ENCODE measurements at places on chromosomes 1 and 21.

DNA sequence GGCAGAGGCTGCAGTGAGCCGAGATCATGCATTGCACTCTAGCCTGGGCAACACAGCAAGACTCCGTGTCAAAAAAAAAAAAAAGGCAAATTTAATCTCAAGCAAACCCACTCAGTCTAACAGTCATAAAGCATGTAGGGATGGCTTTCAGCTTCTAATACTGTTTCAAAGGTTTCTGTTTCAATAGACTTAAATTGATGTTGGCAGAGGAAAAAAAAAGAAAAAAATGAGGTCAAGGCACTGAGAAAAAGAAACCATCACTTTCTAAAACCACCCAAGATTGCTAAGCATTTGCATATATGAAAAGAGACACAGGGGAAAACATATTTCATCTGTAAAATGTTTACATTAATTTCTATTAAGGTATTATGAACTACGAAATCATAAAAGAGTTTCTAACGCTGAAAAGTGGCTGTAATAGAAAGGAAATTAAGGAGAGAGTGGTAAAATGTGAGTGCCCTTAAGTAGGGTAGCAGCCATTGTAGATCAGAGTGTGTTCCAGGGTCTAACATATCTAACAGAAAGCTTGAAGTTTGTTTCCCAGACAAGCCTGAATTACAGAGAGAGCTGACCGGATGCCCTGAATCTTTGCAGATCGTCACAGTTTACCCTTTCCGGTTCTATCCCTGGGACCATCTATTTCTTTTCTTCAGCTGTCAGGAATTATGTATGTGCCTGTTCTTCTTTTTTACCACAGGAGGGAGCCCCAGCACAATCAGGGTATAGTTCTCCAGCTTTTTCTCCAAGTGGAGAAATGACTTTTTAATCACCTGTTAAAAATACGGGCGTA is 70.0 kb downstream of the PLD5 start:
- DNase-seq: no peak

GRCh38 chr21:34367320-34367935 is 3.6 kb downstream of the KCNE2 start:
- DNase-seq: peak; percentile 59

GRCh38 chr1:34460193-34460592 is 283.5 kb downstream of the C1orf94 start:
- peak; percentile 68 for DNase-seq

DNA sequence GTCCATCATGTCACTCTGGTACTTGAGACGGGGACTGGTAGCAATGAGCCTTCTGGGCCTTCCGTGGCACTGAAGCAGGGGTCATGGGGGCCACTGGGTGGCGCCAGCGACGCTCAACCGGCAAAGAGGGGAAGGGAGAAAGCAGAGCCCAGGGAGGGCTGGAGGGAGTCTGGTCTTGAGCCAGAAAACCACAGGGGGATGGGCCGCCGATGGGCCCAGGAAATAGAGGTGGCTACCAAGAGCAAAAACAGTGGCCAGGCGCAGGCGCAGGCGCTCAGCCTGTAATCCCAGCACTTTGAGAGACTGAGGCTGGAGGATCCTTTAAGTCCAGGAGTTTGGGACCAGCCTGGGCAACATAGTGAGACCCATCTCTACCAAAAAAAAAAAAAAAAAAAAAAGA is 21.8 kb downstream of the EXOC8 start:
- peak; percentile 66 for DNase-seq

All from activated CD4-positive, alpha-beta T cell treated with anti-CD3 and anti-CD28 coated beads for 48 hours (primary cell).